ENCODE measurements at places on chromosomes 3 and 15.

DNA sequence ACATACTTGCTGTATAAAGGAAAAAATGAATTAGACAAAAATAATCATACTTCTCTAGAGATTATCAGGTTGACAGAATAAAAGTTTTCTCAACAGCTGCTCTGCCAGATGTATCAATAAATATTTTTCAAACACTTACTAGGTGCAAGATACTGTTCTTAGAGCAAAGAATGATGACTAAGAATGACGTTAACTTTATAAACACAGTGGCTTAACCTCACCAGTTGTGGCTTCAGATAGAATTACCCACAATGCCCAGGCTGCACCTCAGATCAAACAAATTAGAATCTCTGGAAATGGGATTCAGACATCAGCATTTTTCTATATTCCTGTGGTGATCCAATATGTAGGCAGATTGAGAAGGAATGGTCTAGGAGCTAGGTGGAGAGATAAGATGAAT, 422.4 kb upstream of the ATP11B start:
- no peaks in the 10 kb centered on the region for H3K36me3 ChIP-seq
- DNase-seq: no peak
- no peak overlapping the region for H3K4me3 ChIP-seq
- H3K27me3 ChIP-seq: no peaks in the 10 kb centered on the region

DNA sequence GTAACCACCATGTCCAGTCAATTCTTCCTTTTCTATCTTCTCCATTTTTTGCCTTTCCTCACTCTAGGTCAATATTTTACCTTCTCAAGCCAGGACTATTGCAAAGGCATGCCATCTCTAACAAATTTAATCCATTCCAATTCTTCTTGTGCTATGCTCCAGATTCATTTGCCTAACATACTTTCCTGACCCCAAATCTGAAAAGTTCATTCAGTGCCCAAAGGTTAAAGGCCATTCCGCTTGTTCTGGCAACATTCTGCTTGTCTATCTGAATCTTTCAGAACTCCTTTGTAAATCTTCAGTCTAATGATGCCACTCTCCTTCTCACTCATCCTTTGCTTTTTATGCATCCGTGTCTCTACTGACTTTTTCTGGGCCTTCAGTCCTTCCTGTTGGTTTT, 15.6 kb downstream of the THAP10 start:
- H3K4me1 ChIP-seq: no peaks in the 10 kb centered on the region
- H3K27me3 ChIP-seq: no peaks in the 10 kb centered on the region
- DNase-seq: no peak
- peaks cover 8% of the 10 kb centered on the region for H3K36me3 ChIP-seq
- no peak overlapping the region for H3K4me3 ChIP-seq

- H3K27ac ChIP-seq: no peak overlapping the region
- H3K4me1 ChIP-seq: peaks cover 10% of the 10 kb centered on the region
- peak; percentile 9 for DNase-seq
- H3K27me3 ChIP-seq: peaks cover 15% of the 10 kb centered on the region
- no peak overlapping the region for H3K4me3 ChIP-seq
Measured at GRCh38 chr15:29142129-29142747, 127.4 kb downstream of the NSMCE3 start.

DNA sequence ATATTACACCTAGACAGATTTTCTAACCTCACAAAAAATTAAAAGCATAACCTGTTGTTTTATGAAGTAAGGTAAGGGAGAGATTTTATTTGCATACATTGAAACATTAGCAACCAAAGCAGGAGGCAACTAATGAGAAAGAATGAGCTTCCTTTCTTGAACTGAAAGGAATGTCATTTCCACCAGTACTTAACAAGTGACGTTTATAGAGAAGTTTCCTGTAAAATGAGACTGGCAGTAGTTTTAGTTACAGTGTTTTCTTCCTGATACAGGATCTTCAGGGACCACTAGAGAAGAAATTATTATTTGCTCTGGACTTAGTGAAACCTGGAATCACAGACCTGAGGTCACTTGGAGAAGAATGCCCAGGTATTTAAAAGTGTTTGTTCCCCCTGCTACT, 27.4 kb upstream of the FRMD5 start:
- peaks cover 6% of the 10 kb centered on the region for H3K36me3 ChIP-seq
- H3K27me3 ChIP-seq: peaks cover 3% of the 10 kb centered on the region
- DNase-seq: no peak

DNA sequence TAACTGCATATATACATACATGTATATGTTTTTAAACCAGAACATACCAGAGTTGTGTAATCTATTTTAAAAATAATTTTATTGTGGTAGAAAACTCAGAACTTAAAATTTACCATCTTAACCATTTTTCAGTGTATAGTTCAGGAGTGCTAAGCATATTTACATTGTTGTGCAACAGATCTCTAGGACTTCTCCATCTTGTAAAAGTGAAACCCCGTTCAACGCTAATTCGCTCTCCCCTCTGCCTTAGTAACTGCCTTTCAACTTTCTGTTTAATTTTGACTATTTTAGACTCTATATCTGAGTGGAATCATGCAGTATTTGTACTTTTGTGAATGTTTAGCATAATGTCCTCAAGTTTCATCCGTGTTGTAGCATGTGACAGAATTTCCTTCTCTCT, 51.8 kb upstream of the SSR3 start:
- no peak overlapping the region for H3K27ac ChIP-seq
- no peak overlapping the region for H3K4me3 ChIP-seq
- no peaks in the 10 kb centered on the region for H3K27me3 ChIP-seq
- no peaks in the 10 kb centered on the region for H3K4me1 ChIP-seq

GRCh38 chr3:26191556-26191955, 401.7 kb downstream of the OXSM start:
- H3K4me1 ChIP-seq: no peaks in the 10 kb centered on the region
- no peak for DNase-seq
- H3K4me3 ChIP-seq: no peak overlapping the region
- no peaks in the 10 kb centered on the region for H3K27me3 ChIP-seq
- H3K27ac ChIP-seq: no peak overlapping the region

GRCh38 chr3:95387242-95388021, 1324.6 kb downstream of the NSUN3 start:
- H3K4me3 ChIP-seq: no peak overlapping the region
- H3K36me3 ChIP-seq: no peaks in the 10 kb centered on the region
- H3K4me1 ChIP-seq: peaks cover 2% of the 10 kb centered on the region
- H3K27ac ChIP-seq: no peak overlapping the region

DNA sequence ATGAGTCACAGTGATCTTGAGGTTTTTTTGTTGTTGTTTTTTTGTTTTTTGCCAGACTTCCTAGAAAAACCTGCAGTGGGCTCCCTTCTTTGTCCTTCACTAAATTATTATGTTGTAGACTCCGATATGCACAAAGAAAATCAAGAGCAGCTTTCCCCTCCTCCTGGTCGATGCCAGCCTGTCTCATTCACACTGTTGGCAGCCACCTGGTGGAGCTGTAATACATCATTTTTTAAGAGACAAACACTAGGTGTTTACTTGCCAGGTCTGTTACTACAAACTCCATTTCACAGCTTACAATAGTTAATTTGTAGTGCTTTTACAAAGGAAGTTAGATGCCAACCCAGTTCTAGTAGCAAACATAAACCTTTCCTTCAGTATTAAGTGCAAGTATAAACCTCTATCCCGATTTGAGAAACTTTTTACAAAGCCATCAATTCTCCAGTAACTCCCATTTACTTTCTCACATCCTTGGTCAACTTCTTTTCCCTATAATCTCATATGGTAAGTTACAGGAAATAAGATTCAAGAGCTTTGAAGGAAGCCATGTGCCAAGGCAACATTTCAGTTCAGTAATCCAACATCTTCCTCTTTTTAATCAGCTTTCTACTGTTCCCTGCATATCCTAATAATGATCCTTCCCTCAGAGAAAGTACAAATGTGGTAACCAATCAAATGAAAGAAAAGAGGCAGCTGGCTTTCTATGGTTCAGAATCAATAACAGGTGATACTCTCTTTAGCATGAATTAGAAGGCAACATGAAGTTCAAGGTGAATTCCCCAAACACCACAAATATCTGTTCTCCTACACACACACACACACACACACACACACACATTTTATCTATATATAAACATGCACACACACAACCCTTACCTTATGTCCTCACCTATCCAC, 14.0 kb downstream of the AAGAB start:
- no peak for DNase-seq
- no peaks in the 10 kb centered on the region for H3K27me3 ChIP-seq
- H3K4me1 ChIP-seq: peaks cover 18% of the 10 kb centered on the region
- H3K4me3 ChIP-seq: no peak overlapping the region
- H3K27ac ChIP-seq: no peak overlapping the region
- H3K36me3 ChIP-seq: no peaks in the 10 kb centered on the region

- DNase-seq: peak; percentile 88
- peaks cover 6% of the 10 kb centered on the region for H3K27me3 ChIP-seq
- H3K36me3 ChIP-seq: peaks cover 5% of the 10 kb centered on the region
- H3K27ac ChIP-seq: peak within 1 kb of the TSS; percentile 31
Measured at GRCh38 chr3:151085227-151085888, at the start of gene MED12L. Gene MED12L, plus strand, starts transcription at chr3:151085664. Its CDS starts 1,263 bp downstream, at chr3:151086927.

- H3K4me1 ChIP-seq: peaks cover 21% of the 10 kb centered on the region
- H3K27ac ChIP-seq: no peak overlapping the region
- peaks cover 5% of the 10 kb centered on the region for H3K27me3 ChIP-seq
- no peak overlapping the region for H3K4me3 ChIP-seq
- DNase-seq: no peak
- peaks cover 15% of the 10 kb centered on the region for H3K36me3 ChIP-seq
Measured at GRCh38 chr15:99126930-99127329, 22.1 kb downstream of the SYNM start.

DNA sequence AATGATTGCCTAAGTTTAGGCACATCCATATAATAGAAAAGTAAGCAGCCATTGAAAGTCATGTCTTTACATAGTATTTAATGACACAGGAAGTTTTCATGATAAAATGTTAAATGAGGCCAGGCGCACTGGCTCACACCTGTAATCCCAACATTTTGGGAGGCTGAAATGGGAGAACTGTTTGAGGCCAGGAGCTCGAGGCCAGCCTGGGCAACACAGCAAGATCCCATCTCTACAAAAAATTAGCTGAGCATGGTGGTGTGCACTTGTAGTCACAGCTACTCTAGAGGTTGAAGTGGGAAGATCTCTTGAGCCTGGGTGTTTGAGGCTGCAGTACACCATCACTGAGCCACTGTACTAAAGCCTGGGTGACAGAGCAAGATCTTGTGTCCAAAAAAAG, 59.4 kb downstream of the SETMAR start:
- H3K27ac ChIP-seq: no peak overlapping the region
- DNase-seq: no peak
- no peaks in the 10 kb centered on the region for H3K36me3 ChIP-seq
- H3K4me3 ChIP-seq: no peak overlapping the region
- no peaks in the 10 kb centered on the region for H3K4me1 ChIP-seq

GRCh38 chr3:122299215-122299614, 25.8 kb upstream of the CSTA start:
- no peak overlapping the region for H3K27ac ChIP-seq
- H3K36me3 ChIP-seq: no peaks in the 10 kb centered on the region
- H3K27me3 ChIP-seq: no peaks in the 10 kb centered on the region
- H3K4me3 ChIP-seq: no peak overlapping the region
- no peak for DNase-seq

DNA sequence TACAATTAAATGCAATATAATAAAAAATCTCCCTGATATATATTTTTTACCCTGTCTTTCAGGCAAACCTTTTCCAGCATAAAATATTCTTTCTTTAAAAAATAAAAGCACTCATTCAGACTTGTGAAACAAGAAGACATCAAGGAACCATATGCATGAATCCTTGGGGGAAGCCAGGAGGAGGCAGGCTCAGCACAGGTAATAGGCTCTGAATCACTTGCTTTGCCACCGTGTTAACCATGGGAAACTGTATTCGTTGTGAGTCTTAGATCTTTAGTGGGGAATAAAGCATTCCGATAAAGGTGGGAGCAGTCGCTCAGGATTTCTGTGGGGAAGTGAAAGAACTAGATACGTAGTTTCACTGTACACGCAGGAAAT, 42.4 kb downstream of the FBN1 start:
- no peak overlapping the region for H3K27ac ChIP-seq
- no peaks in the 10 kb centered on the region for H3K4me1 ChIP-seq
- no peaks in the 10 kb centered on the region for H3K27me3 ChIP-seq
- H3K36me3 ChIP-seq: no peaks in the 10 kb centered on the region

- no peak overlapping the region for H3K4me3 ChIP-seq
- no peak for DNase-seq
- H3K4me1 ChIP-seq: no peaks in the 10 kb centered on the region
- H3K27me3 ChIP-seq: peaks cover 3% of the 10 kb centered on the region
- H3K36me3 ChIP-seq: peaks cover 9% of the 10 kb centered on the region
Measured at GRCh38 chr3:5116538-5116937, 5.6 kb upstream of the ARL8B start.

GRCh38 chr3:42709621-42710020, 7.0 kb upstream of the HHATL start:
- no peak for DNase-seq
- no peak overlapping the region for H3K4me3 ChIP-seq
- no peaks in the 10 kb centered on the region for H3K36me3 ChIP-seq
- H3K27me3 ChIP-seq: no peaks in the 10 kb centered on the region

- DNase-seq: no peak
- no peaks in the 10 kb centered on the region for H3K27me3 ChIP-seq
- H3K27ac ChIP-seq: no peak overlapping the region
- no peaks in the 10 kb centered on the region for H3K36me3 ChIP-seq
Measured at GRCh38 chr3:24462737-24463136, 31.9 kb downstream of the THRB start.

- H3K36me3 ChIP-seq: no peaks in the 10 kb centered on the region
- no peak for DNase-seq
- no peak overlapping the region for H3K27ac ChIP-seq
Measured at GRCh38 chr3:152257563-152258035, 11.1 kb upstream of the MBNL1 start.

- H3K27me3 ChIP-seq: peaks cover 3% of the 10 kb centered on the region
- H3K4me3 ChIP-seq: no peak overlapping the region
- H3K4me1 ChIP-seq: no peaks in the 10 kb centered on the region
- DNase-seq: no peak
- H3K27ac ChIP-seq: no peak overlapping the region
Measured at GRCh38 chr3:16086690-16087089, 87.8 kb upstream of the GALNT15 start.

- no peak overlapping the region for H3K4me3 ChIP-seq
- DNase-seq: no peak
- H3K27ac ChIP-seq: no peak overlapping the region
- H3K36me3 ChIP-seq: no peaks in the 10 kb centered on the region
Measured at GRCh38 chr3:114857299-114857701, 289.8 kb downstream of the ZBTB20 start.

DNA sequence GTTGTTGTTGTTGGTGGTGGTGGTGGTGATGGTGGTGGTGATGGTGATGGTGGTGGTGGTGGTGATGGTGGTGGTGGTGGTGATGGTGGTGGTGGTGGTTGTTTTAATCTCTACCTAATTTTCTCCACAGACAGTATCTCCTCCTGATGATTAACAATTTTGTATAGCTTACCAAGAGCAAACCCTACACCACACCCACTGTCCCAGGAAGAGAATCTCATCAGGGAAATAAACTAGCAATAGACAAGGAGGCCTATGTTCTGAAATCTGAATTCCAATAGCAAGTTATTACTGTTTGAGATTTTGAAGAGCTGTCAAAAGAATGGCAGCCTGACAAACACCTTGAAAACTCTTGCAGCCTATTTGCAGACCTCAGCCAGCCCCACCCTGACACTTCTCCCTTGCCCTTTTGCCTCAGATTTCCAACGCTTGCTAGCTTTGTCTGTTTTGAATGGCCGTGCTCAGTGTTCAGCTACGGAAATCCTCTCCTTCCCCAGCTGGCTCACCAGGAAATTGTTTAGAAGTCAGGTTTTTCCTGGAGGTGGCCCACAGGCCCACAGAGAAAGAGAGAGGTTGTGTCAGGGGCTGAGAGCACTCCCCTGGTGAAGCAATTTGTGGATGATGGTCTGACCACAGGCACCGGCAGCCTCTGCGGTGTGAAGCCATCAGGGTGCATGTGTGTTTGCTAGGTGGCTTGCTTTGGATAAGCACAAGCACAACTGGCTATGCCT, 101.6 kb downstream of the MAGI1 start:
- H3K36me3 ChIP-seq: no peaks in the 10 kb centered on the region
- H3K4me1 ChIP-seq: peaks cover 13% of the 10 kb centered on the region
- DNase-seq: no peak
- H3K27me3 ChIP-seq: peaks cover 2% of the 10 kb centered on the region
